Left ventricle myocardium inferior (tissue), 1 donor: ENCODE measurements at places on chromosomes 5 and 9. TPM values are rescaled to one million over a fixed set of nuclear protein-coding genes. Genes with fewer than 3 reads are reported as not detected.

- DNase-seq: no peak
These were observed 4.6 kb upstream of the PRDM12 start for GRCh38 chr9:130659699-130660248.

GRCh38 chr9:126015424-126015823 is 268.3 kb downstream of the PBX3 start:
- no peak for DNase-seq

BRINP1 gene
- 0.66 TPM for total RNA-seq

DNA sequence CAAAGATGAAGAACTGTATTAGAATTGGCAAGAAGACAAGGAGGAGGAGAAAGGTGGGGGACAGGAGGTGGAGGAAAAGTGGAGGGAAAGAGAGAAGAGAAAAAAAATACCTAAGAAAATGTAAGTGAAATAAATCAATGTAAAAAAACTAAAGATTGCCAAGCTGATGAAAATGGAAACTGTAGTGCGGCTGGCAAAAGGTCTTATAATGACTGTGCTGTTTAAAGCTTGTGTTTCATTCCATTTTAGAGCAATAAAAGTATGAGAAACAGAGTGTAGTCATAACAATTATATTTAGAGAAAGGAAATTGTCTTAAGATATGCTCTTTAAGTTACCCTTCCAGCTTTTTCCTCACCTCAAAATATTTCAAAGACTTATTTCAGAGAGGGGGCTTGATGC is 670.5 kb upstream of the SEMA6A start:
- no peak for DNase-seq

TSSK1B gene
- total RNA-seq: not detected

CHD1 gene
- 11.6 TPM for total RNA-seq

DNA sequence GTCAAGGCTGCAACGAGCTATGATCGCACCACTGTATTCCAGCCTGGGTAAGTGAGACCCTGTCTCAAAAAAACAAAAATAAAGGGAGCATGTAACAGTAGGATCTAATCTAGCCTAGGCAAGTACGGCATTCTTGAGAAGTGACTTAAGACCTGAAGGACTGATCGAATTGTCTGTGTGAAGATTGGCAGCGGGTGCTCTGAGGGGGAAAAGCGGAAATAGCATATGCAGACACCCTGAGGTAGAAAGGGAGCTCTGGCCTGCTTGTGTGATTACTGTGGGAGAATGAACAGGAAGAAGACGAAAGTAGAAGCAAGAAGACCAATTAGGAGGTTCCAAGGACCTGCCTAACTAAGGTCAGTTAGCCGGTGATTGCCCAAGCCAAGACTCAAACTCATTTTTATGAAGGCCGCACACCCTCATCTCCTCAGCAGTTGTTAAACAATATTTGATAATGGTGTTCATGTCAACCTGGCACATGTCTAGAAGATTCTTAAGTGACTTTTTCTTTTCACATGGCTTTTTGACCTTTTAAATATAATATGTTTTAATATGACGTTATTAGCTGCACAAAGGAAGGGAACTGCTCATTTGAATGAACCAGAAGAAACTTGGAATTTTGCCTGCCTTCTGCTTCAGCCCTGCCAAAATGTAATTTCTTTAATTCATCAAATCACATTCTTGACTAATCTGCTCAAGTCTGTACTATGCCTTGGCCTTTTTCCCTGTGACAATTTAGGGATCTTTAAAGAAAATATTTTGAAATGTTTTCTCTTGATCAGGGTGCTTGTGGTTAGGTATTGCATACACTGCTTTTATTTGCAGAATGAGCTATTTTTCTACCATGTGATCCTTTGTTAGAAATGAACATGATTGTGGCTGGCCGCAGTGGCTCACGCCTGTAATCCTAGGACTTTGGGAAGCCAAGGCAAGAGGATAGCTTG is 289.2 kb upstream of the DMRT1 start:
- no peak for DNase-seq

GRCh38 chr9:136331556-136332481 is 4.5 kb downstream of the GPSM1 start:
- DNase-seq: no peak
